CD4-positive, alpha-beta T cell treated with Interleukin-21 for 1 hour (primary cell): ENCODE measurements at places on chromosomes 5 and 9.

DNA sequence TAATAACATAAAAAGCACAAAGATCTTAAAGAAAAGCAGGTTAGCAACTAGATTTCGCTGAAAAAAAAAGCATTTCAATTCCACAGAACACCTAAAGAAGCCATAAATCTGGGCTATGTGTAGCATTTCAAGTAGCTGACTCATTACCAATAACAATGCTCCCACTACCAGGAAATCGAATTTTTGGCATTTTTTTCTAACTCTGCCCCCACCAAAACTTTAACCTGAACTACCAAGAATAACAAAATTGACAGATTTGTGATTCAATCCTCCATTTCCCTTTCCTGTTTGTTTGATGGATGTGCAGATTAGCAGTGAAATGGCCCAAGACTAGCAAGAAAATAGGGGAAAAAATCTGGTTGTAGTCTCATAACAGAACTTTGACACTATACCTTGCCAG is 180.2 kb downstream of the RASEF start:
- no peak for DNase-seq

DNA sequence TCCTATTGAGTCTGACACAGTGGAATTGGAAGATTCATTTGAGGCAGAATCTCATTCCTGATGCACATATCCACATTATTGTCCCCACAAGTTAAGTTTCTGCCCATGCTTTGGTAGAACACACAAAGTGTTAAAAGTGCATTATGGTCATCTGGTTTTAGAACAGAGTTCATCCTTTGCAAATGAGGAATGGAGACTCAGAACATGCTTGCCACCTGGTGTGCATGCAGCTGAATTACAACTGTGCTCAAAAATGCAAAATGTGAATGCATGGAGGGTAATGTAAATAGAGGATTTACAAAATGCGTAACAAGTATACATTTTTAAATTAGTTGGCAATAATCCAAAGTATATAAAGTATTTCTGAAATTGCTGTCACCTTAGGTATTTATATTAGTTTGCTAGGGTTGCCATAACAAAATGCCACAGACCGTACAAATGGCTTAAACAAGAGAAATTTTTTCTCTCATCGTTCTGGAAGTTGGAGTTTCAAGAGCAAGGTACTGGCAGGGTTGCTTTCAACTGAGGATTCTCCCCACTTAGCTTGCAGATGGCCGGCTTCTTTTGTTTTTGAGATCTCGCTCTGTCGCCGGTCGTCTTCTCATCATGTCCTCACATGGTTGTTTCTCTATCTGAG is 671.1 kb downstream of the TAF11L14 start:
- no peak for DNase-seq

GRCh38 chr9:5205071-5205470 is 19.6 kb upstream of the INSL6 start:
- no peak for DNase-seq

- no peak for DNase-seq
Measured at GRCh38 chr5:32618962-32619361, 33.6 kb downstream of the SUB1 start.

DNA sequence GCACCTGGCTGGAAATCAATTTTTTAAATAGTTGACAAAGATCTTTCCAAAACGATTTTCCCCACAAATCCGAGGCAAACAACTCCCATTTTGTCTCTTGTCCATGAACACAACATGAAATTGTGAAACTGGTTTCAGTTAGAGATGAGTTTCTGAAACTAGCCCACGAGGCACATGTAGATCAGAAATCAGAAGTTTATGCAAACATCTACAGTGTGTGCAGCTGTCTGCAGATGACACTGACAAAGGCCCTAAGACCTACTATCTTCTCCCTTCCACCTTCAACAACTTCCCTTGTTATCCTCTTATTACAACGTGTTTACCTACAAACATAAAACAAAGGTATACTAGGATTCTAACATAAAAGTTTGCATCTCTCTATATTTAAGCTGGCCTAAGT is 183.3 kb downstream of the DIRAS2 start:
- DNase-seq, result no peak

- no peak for DNase-seq
Measured at GRCh38 chr5:44675296-44675695, 133.5 kb upstream of the MRPS30 start.

- no peak for DNase-seq
Measured at GRCh38 chr5:73763300-73764032, 137.5 kb downstream of the ARHGEF28 start.

GRCh38 chr9:131469356-131469755 is 33.4 kb upstream of the POMT1 start:
- DNase-seq, result no peak

DNA sequence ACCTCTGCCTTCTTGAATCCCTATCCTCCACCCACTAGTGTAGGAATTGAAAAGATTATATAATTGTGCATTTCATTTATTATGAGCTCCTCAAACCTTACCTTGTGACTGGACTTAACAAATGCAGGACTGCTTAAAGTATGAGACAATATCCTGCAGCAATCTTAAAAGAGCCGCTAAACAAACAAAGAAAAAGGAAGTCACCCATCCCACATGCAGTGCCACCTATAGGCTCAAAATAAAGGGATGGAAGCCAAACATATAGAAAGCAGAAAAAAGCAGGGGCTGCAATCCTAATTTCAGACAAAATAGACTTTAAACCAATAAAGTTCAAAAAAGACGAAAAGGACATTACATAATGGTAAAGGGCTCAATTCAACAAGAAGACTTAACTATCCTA is 8.7 kb downstream of the PCAT7 start:
- DNase-seq, result no peak
